BE2C (cell line): ENCODE measurements at places on chromosomes 4 and X.

GRCh38 chr4:37568489-37568888, 117.7 kb downstream of the RELL1 start:
- no peak for DNase-seq

GRCh38 chr4:173763389-173763788, 233.4 kb upstream of the HAND2 start:
- DNase-seq: no peak

- DNase-seq: no peak
Observed at GRCh38 chr4:61431131-61431530, 231.0 kb downstream of the ADGRL3 start.

DNA sequence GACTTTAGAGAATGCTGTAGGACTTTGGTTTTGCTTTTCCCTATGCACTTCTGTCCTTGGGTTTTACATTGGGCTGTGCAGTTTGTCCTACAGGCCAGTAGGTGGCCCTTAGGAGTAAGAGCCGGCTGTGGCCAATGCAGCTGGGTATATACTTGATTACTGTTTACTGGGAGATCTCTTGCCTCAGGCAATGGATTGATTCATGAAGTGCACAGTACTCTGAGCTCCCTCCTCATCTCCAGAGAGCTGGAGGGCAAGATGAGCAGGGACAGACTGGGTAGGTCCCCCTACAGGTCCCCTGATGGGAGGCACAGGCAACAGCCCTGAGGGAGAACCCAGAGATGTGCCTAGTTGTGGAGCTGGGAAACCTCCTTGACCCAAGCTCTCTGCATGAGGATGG, 103.8 kb upstream of the QRFPR start:
- peak; percentile 34 for DNase-seq

DNA sequence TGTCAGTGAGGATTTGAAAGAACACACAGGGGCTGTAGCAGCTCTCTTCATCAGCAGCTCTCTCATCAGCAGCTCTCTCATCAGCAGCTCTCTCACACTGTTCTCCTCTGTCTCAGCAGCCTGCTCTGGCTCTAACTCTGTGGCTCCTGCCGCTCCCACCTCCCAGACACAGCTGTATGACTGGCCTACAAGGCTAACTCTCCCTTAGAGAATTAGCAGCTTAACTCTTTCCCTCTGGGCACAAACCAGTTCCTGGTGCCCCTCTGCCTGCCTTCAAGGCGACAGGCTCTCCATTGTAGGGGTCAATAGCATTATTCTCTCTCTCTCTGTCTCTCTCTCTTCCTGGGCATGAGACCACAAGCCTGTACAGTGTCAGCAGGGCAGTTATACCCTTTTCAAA, 385.6 kb upstream of the PCDH10 start:
- no peak for DNase-seq

DNA sequence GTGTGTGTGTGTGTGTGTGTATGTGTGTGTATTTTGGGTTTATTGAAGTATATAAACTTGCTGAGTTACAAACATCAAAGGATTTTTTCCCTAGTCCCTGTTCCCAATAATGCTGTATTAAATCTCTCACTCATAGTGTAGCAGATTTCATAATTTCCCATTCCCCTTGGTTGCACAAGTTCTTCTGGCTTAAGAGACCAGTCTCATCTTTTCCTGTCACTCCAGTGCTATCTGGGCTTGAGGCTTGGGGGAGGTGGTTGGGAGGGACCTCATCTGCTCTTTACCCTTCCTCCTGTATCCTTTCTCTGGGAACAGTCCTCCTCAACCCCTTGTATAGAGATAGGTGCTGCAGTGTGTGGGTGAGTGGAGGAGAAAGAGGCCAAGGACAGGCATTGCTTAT, 285.4 kb upstream of the BOD1L1 start:
- DNase-seq: no peak

GRCh38 chr4:158395889-158396288, 125.8 kb upstream of the RXFP1 start:
- no peak for DNase-seq

GRCh38 chr4:88659890-88660208, 37.8 kb downstream of the NAP1L5 start:
- DNase-seq: no peak

DNA sequence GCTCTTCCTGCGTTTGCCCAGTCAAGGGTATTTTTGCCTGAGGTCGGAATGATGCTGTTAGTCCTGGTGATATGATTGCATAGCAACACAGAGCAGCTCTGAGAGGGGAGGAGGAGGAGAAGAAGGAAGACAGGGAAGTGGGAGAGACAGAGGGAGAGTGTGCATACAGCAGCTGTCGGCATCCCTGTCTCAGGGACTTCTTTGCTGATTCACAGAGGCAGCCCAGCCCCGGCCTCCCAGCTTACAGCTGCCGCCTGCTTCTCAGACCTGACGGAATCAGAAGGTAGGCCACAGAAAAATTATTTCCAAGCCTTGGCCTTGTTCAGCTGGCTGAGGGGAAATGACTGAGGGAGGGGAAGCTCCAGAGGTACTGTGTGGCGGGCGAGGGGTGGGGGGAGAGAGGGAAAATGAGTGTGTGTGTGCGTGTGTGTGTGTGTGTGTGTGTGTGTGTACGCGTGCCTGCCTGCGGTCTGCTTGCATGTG, 319 bp downstream of the DRP2 start:
- DNase-seq: no peak

DNA sequence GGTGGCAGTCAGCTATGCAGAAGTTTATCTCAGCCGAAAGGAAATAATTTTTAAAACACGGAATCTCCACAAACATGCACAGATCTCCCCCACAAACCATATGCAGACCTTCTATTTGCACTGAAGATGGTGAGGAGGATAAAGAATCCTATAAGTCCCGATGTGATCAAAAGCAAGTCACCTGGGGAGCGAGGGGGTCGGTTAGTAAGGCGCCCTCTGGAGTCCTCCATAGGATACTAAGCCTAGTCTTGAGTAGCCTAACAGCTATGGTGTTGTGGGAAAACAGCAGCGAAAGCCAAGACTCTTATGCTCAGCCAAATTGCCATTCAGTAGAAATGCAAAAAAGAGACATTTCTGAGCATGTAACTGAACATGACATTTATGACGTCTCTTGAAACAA, 210.9 kb downstream of the FRMPD4 start:
- no peak for DNase-seq

- no peak for DNase-seq
Observed at GRCh38 chr4:122686691-122687090, 45.8 kb upstream of the BBS12 start.

- DNase-seq: peak; percentile 31
Observed at GRCh38 chr4:105780176-105780575, 71.6 kb downstream of the GSTCD start.

DNA sequence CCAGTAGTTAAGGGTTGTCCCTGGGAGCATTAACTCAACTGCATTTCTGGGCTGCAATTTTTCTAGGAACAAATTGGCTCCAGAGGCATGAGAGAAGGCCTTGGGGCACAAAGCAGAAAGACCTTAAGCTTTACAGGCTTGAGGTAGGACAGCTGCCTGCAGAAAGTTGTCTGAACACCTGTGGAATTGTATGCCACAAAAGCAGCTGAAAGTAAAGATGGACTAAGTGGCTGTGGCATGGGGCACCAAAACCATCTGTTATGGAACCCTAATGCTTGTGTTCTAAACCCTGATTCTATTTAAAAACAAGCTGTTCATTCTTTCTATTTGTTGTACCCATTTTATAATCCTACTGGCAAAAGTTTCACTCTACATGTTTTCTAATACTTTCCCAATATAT, 515.2 kb downstream of the GLUD2 start:
- DNase-seq: no peak

GRCh38 chrX:7654316-7654715, 188.7 kb upstream of the VCX start:
- DNase-seq: no peak

- DNase-seq: no peak
Observed at GRCh38 chr4:64581422-64581821, 172.2 kb upstream of the TECRL start.

GRCh38 chr4:175297965-175298565, 379.9 kb downstream of the ADAM29 start:
- DNase-seq: no peak

DNA sequence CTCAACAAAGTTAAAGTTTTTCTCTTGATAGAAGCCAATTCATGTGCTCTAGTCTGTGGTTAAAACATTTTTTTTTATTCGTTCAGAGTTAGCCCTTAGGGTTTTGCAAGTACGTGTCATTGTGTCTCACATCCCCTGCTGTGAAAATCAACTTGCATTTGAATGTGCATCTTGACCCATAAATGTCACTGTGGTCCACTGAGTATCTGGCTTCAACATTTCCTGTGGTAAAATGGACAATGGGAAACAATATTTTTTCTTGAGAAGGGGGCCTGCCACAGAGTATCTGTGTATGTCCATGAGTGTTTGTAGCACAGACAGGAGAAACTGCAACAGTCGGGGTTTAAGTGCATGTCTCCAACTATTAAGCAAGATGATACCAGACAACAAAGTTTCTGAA, 554.8 kb upstream of the TENM3 start:
- DNase-seq: no peak

- DNase-seq: no peak
Observed at GRCh38 chr4:118367872-118368271, 15.1 kb upstream of the PRSS12 start.

DNA sequence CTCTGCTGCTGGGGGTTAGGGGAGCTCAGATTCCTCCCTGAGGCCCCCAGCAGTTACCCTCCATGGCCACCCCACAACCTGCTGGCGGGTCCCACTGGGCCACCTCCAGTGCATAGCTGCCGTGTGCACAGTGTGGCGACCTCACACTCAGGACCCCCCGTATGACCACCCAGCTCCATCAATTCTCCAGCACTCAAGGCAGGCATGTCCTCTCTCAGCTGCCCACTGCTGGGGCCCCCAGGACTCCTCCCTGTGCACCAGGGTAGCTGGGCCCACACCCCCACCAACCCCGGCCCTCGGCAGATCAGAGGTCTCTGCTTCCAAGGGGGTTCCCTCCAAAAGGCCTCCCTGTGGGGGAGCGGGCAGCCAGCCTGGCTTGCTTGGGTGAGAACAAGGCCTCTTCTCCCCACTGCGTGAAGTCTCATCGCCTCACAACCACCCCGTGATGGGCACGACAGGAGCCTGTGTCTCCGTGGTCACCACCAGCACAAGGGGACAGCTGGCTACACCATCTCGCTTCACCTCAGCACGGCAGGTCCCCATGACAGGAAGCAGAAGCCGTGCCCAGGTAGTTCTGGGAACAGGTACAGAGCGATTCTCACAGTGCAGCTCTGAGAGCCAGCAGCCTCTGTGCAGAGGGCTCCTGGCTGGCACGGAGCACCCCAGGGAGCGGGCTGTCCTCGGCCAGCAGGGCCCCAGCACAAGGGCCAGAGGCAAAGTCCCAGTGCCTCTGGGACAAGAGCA, 4.6 kb upstream of the HAUS3 start:
- peak; percentile 4 for DNase-seq

DNA sequence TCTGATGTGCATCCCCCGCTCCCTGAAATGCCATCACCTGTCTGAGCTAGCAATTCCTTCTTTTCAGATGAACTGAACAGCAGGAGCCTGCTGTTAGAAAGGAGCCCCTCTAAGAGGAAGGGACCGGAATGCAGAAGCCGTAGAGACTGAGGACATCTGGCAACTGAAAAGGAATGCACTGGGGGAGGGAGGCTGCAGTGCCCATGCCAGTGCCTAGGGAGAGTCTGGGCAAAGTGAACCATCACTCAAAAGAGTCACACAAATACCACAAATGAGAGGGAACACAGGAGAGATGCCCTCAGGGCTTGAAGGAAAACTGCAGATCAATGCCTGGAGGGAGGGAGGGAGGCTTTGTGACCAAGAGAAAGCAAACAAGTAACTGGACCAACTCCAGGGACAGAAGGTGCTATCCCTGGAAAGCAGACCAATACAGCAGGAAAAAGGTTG, 93.9 kb upstream of the CBR4 start:
- peak; percentile 29 for DNase-seq

DNA sequence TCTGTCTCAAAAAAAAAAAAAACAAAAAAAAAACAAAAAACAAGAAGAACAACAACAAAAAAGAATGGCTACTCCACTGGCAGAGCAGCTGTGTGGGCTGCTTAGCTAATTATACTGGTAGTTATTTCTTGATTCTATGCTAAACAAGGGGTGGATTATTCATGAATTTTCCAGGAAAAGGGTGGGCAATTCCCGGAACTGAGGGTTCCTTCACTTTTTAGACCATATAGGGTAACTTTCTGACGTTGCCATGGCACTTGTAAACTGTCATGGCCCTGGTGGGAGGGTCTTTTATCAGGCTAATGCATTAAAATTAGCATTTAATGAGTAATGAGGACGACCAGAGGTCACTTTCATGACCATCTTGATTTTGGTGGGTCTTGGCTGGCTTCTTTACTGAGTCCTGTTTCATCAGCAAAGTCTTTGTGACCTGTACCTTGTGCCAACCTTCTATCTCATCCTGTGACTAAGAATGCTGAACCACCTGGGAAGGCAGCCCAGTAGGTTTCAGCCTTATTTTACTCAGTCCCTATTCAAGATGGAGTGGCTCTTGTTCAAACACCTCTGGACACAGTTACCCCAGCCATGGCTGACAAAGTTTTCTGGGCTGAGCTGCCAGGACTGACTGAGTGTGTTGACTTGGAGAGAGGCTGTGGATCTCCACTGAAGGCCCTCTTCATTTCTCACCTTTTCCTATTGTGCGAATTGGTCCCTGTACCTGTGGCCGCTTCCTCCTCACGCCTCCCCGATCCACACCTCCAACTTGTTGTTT, 1.3 kb upstream of the OCIAD2 start:
- no peak for DNase-seq

DNA sequence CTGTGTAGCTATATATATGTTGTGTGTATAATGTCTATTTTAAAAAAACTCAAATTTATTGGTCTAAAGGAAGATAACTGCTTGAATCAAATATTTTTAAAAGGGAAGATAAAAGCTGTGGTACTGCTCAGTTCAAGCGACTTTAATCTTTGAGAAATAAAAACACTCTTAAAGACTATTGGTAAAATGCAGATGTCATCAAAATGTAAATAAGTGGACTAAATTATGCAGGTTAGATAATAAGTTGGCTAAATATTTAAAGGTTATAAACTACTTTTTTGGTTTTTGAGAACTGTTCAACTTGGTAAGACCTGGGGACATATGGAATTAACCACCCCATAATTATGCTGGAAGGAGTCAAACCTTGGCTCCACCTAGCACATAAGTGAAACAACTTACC, 144.7 kb upstream of the ITM2A start:
- no peak for DNase-seq

GRCh38 chr4:173259310-173259709, 74.8 kb downstream of the HMGB2 start:
- no peak for DNase-seq

GRCh38 chr4:138190452-138190858, 51.7 kb downstream of the SLC7A11 start:
- no peak for DNase-seq

- DNase-seq: peak; percentile 9
Observed at GRCh38 chr4:183200453-183200852, 101.4 kb downstream of the WWC2 start.

- DNase-seq: no peak
Observed at GRCh38 chr4:8843597-8843996, 28.0 kb downstream of the HMX1 start.

DNA sequence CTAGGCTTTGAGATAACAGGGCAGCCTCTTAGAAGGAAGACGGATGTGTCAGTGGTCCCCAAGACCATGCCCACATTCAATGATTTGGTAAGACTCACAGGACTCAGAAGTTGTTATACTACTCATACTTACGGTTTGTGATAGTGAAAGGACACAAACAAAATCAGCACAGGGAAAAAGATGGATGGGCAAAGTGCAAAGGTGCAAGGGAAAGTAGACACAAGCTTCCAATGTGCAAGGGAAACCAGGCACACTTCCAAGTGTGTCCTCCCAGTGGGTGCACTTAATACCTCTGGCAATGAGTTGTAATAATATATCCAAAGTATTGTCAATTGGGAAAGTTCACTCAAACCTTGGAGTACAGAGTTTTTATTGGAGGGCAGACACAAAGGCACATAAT, 53.8 kb upstream of the VCX start:
- no peak for DNase-seq
